ENCODE measurements at places on chromosomes 3 and 15.

GRCh38 chr3:16536996-16537395 is 23.5 kb upstream of the RFTN1 start:
- DNase-seq, result no peak

- no peak for DNase-seq
Measured at GRCh38 chr15:55007561-55007960, 189.2 kb downstream of the RSL24D1 start.

- no peak for DNase-seq
Measured at GRCh38 chr3:24264748-24265158, 229.9 kb downstream of the THRB start.

- no peak for DNase-seq
Measured at GRCh38 chr3:111690242-111690641, 95.1 kb upstream of the ZBED2 start.

DNA sequence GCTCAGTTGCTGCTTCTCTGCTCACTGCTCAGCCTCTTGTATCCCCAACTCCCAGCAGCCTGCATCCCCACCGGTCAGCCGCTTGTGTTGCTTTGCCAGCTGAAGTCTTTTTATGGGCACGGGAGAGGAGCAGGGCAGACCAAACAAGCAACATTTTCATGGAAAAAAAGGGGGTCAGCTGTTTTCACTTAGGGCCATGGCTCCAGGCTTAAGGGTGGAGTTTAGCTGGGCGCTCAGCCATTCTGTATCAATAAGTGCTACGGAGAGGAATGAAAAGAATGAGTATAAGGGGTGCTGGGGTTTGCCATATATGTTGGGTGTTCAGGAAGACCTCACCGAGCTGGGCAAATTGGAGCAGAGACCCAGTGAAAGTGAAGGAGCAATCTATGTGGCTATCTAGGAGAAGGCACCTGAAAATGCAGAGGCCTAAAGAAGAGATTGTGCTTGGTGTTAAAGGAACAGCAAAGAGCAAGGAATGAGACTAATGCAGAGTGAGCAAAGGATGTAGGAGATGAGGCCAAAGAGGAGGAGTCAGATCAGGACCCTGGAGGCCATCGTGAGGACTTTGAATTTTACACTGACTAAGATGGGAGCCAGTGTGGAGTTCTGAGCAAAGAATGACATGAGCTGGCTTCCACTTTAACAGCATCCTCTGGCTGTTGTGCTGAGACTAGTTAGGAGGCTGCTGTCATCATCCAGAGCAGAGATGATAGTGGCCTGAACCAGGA is 16.6 kb upstream of the IREB2 start:
- no peak for DNase-seq

GRCh38 chr3:31960793-31961431 is 20.1 kb downstream of the OSBPL10 start:
- no peak for DNase-seq

DNA sequence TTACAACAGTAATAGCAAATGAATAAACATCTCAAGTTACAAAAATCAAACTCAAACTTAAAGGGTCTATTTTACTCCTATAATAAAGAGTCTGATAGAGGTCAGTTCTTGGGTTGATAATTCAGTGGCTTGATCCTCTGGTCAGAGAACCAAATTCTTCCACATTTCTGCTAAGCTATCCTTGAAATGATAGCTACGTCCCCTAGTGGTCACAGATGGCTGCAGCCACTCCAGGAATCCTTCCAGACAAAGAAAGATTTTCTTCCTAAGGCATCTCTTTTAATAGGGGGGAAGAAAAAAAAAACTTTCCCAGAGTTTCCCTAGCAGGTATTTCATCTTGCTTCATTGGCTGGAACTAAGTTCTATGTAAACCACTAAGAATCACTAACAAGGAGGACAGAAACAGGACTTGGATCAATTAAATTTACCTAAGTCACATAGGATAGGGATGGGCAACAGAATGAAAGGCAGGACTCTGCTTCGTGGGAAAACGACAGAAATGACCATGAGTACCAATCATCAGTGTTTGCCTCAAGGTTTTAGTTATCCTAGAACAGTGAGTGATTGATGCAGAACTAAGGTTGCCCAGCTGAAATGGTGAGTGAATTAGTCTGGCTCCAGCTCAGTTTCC is 160.7 kb downstream of the STAC start:
- no peak for DNase-seq

GRCh38 chr15:59353994-59354416 is 18.7 kb downstream of the MYO1E start:
- DNase-seq, result no peak

DNA sequence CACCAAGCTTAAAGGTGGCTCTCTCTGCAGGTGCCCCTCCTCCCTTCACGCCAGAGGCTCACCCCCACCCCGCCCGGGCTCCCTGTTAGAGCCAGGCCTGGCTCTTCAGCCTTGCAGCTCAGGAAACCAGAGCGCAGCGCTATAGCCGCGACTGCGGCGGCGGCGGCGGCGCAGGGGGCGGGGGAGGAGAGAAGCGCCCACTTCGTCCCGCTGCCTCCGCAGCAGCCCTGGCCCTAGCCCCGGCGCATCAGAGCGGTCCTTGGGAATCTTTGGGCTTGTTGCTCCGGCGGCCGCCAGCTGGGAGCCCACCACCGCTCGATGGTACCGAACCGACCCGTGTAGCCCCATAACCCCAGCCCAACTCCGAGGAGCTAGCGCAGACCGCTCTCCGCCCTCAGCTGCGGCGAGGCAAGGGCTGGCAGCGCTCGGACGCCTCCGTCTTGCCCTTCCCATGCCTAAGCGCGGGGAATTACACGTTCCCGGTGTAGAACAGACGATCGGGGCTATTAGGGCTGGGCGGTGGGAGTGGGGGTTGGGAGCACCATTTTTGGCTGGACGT is 1.2 kb downstream of the RASGRF1 start:
- DNase-seq, result no peak

DNA sequence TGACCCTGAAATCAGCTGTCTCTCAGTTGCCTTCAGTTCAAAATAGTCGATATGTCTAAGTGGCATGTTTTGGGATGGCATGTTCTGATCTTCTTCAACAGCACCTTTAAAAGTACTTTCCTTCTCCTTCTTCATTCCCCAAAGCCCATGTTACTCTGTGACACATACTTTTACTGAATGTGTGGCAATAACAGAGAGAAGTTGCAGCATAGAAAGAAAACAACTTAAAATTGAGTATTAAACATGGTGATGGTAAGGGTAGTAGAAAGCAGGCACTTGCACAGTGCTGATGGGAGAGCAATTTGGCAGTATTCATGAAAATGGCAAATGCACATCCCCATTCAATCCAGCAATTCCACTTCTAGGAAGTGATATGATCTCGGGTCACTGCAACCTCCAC is 12.3 kb upstream of the ULK4 start:
- DNase-seq, result no peak

GRCh38 chr3:123816673-123817207 is 67.4 kb downstream of the MYLK start:
- DNase-seq, result peak; percentile 76

DNA sequence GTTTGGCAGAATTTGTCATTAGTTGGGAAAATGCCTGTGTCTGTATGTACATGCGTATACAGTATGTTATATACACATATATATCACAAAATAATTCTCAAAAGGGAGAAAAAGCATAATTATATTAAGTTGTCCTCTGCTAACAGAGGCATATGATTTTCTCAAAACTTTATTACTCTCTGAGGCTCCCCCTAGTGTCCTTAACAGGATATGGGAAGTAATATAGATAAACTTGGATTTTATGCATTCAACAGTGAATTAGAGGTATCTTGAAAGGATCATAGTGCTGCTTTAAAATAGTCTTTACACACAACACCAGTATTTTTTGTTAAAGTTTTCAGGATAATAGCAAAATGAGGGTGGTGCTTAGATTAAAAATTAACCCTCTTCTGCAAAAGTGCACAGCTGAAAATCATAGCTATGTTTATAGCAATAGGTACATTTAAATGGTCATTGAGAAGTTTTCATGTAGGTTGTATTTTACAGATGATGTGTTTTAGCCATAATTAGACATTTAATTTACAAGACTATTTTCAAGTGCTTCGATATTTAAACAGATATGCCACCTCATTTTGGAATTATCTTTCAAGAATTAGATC is 454.0 kb upstream of the ROBO2 start:
- DNase-seq, result no peak

DNA sequence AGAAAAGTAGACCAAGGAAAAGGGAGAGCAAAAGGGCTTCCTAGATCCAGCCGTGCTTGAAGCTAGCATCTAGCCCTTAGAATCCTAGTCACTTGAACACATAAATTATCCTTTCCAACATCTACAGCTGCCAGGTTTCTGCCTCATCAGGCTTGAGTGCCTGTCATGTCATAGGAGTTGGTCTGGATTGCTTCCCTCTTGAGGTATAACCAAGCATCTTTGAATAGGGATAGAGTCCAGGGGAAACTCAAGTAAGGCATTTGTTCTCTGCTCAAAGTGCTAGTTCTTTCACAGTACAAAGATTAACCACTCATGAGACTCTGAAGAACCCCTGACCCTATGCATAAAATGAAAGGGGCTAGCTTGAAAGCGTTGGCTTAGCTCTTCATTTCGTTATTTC is 72.3 kb downstream of the SLCO3A1 start:
- no peak for DNase-seq

DNA sequence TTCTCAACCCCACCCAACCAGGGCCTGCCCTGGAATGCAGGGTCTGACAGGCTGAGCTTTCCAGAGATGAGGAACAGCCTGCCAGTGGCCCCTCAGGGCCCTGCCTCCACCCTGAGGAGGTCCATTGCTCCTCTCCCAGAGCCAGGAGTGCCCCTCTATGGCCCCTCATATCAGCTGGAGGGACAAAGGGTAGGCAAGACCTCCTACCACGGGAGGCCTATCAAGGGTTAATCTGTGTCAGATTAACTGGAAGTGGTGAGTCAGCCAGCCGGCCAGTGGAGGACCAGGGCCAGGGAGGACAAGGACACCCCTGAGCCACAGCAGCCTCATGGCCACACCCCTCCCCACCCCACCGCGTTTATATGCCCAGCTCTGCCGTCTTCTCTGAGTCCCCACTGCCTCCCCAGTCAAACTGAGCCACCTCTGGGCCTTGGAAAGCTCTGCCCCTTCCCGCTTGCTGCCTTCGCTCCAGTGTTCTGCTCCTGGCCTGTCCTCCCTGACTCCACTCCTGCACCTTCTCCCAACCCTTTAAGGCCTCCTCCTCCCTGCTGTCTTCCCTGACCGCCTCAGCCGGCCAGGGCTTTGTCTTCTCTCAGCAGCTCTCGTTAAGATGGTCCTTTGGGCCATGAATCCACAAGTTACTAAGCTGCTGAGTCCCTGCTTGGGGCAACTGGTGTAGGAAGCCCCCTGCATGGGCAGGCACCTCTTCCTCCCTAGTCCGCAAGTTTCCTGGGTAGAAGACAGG is 6.5 kb downstream of the CCDC33 start:
- no peak for DNase-seq

DNA sequence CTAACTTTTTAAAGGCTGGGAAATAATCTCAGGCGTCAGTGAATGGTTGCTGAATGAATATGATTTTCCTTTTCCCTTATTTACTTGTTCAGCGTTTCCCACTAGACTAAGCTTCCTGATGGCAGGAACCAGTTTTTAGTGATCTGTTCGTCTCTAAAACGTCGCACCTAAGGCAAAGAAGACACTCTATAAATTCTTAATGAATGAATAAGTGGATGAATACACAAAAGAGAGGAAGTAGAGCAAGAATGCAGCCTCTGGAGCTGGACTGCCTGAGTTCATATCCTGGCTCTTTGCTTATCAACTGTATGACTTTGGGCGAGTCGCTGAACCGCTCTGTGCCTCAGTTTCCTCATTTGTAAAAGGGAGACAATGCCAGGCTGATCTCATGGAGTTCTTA is 38.7 kb downstream of the WNT7A start:
- DNase-seq, result no peak

- no peak for DNase-seq
Measured at GRCh38 chr3:177337541-177338331, 140.5 kb upstream of the TBL1XR1 start.

GRCh38 chr3:45923755-45924154 is 19.5 kb upstream of the CXCR6 start:
- DNase-seq, result no peak

DNA sequence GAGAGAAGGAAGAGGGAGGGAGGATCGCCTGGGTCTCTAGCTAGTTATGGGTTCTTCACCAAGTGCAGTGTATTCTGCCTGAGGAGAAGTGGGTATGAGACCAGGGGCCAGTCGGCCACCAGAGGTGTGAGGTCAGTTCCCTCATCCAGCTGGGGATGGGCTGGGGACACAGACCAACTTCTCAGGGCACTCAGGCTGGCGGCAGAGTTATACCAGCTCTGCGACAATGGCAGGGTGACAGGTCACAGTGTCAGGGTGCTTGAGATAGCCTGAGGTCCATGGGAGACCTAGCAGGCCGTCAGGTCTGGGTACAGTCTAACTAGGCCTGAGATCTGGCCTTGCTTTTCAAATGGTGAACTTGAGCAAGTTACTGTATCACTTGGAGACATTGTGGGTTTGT is 31.4 kb upstream of the PLXNA1 start:
- no peak for DNase-seq
